ENCODE measurements at places on chromosomes 1 and 21.

GRCh38 chr1:86423873-86424272 is at the start of gene CLCA2:
Gene CLCA2, plus strand, starts transcription at chr1:86424171. Its CDS starts 77 bp downstream, at chr1:86424248.
- no peak for DNase-seq

GRCh38 chr1:71687376-71687775 is 595.0 kb downstream of the NEGR1 start:
- no peak for DNase-seq

- no peak for DNase-seq
Measured at GRCh38 chr1:98126740-98127139, 205.9 kb upstream of the DPYD start.

GRCh38 chr1:112298558-112298957 is 97.5 kb upstream of the CTTNBP2NL start:
- DNase-seq: peak; percentile 47

DNA sequence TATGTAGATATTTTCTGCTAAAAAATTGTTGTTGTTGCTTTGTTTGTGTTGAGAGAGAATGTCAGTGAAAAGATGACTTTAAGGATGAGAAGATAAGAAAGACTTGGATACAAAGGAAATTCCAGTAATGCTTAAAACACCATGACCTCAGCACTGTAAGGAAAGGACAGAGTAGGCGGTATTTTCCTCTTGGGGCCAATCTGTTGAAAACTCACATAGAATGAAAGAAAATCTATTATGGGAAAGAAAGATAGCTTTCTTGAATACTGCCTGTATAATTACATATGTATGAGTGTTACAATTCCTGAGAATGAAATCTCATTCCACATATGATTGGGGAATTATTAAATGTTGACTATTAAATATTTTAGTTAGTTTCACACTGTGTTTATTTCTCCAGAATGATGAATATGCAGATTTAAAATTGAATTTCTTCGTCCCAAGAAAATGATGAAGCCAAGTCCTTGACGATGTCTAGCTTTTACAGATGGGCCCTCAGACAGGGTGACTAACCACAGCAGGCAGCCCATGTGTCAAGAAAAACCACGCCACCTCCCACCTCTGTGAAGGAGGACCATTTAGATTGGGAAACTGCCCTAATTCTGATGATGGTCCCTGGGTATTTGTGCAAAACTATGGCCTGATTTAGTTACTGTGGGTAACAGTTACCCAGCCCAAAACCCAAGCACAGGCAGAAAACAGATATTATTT is 49.7 kb upstream of the LMO4 start:
- peak; percentile 41 for DNase-seq

GRCh38 chr21:25054689-25055088 is 552.6 kb downstream of the MRPL39 start:
- DNase-seq: no peak

DNA sequence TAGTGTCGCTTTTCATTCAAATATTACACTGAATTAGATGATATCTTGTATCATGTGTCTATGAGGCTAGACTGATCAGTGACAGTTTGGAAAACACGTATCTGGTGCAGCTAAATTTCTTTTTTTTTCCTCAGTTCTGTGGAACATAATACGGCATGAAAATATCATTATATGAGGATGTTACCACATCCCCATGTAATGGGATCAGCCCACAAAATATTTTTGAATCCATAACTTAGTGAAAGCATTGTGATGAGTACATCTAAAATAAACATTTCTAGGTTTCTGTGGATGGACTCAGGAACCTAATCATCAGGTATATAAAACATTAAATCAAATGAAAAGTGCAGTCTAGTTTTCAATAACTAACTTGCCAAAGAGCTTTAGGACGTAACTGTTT is 356.3 kb downstream of the USP25 start:
- no peak for DNase-seq

DNA sequence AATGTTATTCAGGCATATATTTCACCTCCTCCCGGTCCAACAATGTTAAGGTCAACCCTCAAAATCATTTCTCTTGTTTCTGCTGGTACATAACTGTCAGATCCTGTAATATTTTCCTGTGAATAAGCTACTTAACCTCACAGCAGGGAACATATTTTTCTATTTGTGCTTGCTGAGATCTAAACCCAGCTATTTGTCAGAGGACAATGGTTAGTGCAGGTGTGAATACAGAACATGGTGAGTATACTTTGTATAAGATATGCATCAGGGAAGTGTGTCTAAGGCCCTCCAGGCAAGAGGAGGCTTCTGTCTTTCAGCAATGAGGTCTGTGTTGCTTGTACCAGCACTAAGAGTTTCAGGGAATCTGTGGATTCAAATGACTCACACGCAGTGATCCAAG is 970.6 kb downstream of the NCAM2 start:
- DNase-seq: no peak

DNA sequence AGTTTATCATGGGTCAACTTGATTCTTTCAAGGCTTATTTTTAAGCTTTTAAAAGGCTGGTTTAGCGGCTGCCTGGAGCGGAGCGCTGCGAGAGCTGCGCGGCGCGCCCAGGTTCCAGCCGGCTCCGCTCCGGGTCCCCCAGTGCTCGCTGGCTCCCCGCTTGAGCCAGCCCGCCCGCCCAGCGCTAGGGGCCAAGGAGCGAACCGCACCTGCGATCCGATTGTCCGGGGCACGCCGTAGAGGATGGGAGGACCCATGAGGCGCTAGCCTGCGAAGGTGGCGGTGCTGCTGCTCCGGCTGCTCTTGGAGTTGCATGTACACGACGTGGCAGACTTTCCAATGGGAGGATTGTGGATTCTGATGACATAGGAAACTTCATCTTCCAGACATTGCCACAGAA is 9.9 kb upstream of the CFHR4 start:
- peak; percentile 41 for DNase-seq

DNA sequence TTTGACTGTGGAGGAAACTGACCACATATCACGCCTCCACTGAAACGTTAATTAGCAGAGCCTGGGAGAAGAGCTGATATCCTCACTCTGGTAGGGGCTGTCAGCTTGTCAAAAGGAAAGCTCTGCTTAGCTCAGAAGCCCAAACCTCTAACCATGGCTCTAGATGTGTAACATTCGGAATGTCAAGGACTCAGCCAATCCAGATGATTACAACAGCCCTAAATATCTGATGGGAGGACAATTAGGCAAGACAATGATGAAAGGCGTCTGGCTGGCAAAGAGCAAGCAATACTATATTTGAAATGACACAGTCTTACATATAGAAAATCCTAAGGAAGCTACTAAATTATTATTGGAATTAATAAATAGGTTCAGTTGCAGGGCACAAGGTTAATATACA is 45.7 kb upstream of the COX20 start:
- no peak for DNase-seq

DNA sequence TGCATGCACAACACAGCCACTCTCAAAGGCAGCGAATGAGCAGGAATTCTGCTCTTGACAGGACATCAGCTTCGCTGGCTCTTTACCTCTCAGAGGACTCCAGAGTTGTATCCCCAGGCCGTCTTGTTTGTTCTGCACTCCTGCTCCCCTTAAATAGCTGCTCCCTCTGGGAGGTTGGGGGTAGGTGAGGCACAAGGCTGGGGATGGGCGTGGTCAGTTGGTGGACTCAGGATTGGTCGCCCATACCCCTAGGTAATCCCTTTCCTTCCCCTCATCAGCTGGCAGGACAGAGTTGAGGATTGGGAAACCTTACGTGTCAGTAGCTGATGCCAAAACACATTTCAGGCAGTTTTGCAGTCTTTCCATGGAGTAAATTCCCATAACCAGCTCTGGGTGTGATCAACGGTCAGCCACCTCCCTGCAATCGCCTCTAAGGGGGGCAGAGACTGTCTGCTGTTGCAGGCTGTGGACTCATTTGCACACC is at the start of gene PLA2G2A:
TSS of gene PLA2G2A (minus strand) at position 125 of the 484 bp plus-strand sequence. CDS start 845 bp downstream, outside the sequence.
- no peak for DNase-seq

DNA sequence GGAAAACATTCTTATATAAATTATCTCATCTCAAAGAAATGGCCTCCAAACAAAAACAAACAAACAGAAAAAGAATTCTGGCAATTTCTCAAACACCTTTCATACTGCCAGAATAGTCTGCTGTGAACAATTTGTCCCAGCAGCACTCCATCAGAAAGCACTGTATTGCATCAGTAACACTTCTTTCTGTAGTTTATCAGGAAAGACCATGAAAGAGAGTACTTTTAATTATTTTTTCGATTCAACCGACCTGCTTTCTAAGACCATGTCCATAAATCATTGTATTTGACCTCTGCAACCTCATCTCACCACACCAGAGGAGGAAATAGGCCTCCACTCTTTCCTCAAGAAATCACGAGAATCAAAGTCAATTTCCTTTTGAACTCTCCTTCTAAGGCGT is 1579.9 kb downstream of the MRPL39 start:
- DNase-seq: peak; percentile 6

- peak; percentile 68 for DNase-seq
Measured at GRCh38 chr21:26715878-26716506, 129.2 kb downstream of the ADAMTS1 start.

DNA sequence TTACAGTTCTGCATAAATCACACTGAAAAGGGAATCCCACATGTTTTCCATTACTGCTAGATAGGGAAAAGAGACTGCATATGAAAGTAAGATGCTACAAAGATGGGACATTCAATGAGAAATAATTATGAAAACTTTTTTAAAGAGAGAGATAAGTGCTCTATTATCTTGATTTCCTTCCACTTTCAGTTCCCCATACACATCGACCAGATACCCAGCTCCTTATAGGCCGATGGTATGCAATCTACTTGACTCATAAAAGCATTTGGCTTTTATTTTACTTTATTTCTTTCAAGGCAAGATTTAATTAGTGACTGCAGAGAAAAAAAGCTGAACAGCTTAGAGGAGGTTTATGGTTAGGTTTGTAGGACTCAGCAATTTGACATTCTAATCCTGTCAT is 13.1 kb downstream of the BRINP2 start:
- no peak for DNase-seq

- DNase-seq: no peak
Measured at GRCh38 chr1:171981303-171981702, 140.0 kb downstream of the DNM3 start.

GRCh38 chr1:112524251-112524650 is 15.5 kb downstream of the WNT2B start:
- DNase-seq: no peak

GRCh38 chr1:198550941-198551524 is 10.6 kb upstream of the ATP6V1G3 start:
- no peak for DNase-seq

DNA sequence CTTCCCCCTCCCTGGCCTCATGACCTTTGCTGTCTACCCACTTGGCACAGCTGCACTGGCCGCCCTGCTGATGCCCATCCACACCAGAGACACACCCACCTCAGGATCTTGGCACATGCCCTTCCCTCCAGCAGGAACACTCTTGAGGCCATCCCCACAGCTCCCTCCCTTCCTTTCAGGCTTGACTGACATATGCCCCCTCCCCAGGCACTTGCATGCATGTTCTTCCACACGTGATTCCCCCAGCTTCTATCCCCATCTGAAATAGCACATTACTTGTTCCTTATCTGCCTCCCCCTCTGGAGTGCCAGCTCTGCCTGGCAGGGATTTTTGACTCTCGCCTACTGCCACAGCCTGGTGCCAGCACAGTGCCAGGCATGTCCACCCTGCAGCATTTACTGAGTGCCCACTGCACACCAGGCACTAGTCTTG is 98.5 kb upstream of the SLC25A33 start:
- no peak for DNase-seq

GRCh38 chr1:169099561-169099960 is 6.9 kb upstream of the ATP1B1 start:
- DNase-seq: no peak

DNA sequence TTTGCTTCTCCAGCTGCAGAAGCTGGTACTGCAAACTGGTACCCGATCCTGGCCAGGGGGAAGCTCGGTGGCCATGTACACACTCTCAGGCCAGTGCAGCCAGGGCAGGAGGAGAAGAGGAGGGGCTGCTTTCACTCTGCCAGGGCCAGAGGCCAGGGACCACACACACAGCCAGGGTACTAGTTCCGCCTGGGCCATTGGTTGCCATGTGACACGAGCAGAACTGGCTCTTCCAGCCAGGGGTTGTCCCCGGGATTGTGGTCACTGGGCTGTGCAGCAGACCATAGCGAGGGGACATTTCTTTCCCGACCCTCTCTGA is 3.7 kb upstream of the SHISAL2A start:
- DNase-seq: peak; percentile 22

DNA sequence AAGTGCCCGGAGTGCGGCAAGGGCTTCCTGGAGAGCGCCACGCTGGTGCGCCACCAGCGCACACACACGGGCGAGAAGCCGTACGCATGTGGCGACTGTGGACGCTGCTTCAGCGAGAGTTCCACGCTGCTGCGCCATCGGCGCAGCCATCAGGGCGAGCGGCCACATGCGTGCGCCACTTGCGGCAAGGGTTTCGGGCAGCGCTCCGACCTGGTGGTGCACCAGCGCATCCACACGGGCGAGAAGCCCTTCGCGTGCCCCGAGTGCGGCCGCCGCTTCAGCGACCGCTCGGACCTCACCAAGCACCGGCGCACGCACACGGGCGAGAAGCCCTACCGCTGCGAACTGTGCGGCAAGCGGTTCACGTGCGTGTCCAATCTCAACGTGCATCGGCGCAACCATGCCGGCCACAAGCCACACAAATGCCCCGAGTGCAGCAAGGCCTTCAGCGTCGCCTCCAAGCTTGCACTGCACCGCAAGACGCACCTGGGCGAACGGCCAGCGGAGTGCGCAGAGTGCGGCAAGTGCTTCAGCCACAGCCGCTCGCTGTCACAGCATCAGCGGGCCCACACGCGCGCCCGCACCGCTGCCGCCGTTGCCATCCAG is 10.0 kb downstream of the ZNF672 start:
- DNase-seq: no peak

DNA sequence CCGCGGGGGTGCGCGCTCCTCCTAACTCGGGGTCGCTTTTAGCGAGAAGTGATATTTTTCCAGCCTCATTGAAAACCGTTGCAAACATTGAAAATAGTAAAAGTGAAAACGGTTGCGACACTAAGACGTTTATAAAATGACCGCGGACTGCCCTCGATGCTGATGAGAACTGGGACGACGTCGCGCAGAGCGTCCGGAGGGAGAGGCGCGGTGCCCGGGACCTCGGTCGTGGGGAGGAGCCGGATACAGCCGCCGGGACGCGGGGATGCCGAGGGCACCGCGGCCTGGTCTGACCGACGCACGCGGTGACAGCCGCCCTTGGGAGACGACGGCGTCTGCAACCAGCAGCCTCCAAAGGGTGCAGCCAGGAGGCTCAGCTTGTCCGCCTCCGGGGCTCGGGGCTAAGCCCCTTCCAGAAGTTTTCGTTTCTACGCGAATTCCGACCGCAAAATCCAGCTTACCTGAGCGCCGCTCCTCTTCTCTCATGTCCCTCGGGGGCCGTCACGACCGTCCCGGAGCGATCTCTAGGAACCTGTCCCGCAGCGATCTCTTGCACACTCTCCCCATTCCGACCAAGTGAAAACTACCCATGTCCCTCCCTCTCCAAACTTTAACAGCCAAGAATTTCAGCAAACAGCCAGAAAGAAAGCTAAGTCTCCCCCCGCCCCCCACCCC is 144.4 kb upstream of the ETS2 start:
- no peak for DNase-seq

GRCh38 chr1:50490640-50491039 is 67.4 kb upstream of the DMRTA2 start:
- DNase-seq: no peak

All from muscle of back (tissue), 13 donors.